ENCODE measurements at places on chromosomes 16 and 17. TPM values are rescaled to one million over a fixed set of nuclear protein-coding genes. Genes with fewer than 3 reads are reported as not detected.
A peak's percentile ranks its signal among the peaks of the same experiment; 100 is the strongest.

The CLEC18B gene
- total RNA-seq, result not detected

The KRTAP4-3 gene
- total RNA-seq, result not detected

The GSDMA gene
- total RNA-seq, result 0.34 TPM

The SDR42E2 gene
- total RNA-seq, result not detected

The TMIGD1 gene
- not detected for total RNA-seq

The ORC6 gene
- total RNA-seq, result 22.7 TPM

The CCL4L2 gene
- not detected for total RNA-seq

The GRIN2A gene
- not detected for total RNA-seq

- no peak for DNase-seq
These were observed 463.6 kb downstream of the MAF start for GRCh38 chr16:79136955-79137354.

GRCh38 chr16:87062569-87063442 is 254.4 kb downstream of the C16orf95 start:
- peak; percentile 38 for DNase-seq

GRCh38 chr17:45310380-45311324 is 6.2 kb downstream of the MAP3K14 start:
- DNase-seq, result no peak

DNA sequence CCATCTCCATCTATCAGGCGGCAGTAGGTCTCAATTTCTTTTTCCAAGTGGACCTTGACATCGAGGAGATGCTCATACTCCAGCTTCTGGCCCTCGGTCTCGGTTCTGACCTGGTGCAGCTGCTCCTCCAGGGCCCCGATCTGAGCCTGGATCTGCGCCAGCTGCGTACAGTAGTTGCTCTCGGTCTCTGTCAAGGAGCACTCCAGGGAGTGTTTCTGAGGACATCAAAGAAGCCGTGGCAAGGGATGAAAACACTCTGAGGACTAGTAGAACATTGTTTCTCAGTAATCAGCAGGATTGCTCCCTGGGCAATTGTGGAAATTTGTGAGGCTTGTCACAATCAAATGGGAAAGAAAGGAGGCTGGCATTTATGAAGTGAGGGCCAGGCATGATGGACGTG is 5.9 kb downstream of the KRT28 start:
- DNase-seq, result no peak

DNA sequence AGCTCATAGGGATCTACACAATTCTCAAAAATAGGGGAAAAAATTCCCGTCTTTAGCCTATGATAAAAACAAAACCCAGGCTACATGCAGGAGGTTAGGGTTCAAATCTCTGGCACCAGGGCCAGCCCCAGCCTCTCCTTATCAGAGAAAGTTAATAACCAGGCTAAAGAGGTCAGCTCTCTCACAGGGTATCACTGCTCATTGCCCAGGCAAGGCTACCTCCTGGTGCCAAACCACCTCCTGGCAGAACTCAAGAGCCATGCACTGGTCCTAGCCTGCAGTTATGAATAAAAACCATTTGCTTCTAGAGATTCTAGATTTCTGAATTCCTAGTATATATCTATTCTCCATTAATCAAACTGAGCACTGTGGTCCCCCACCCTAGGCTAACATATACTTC is 65.8 kb downstream of the CREBBP start:
- DNase-seq, result no peak

GRCh38 chr17:74052993-74053711 is 150.3 kb upstream of the RPL38 start:
- DNase-seq, result no peak

GRCh38 chr16:23502466-23502865 is 7.8 kb downstream of the GGA2 start:
- no peak for DNase-seq

DNA sequence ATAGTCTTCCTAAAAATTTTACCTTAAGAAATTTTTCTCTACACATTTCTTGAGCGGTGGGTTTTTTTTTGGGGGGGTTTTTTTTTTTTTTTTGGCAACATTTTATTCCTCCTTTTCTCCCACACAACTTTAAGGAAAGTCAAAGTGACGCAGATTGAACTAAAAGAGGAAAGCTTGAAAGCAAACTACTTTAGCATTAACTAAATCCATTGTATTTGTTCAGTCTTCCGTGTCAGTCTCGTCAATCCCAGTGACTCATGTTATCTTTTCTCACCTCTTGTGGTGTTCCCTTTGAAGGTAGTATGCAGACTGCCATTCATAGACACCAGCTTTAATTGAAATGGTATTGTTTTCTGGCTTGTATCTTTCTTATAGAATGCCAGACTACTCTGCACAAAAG is 39.3 kb downstream of the TADA2A start:
- DNase-seq, result no peak

GRCh38 chr17:58648236-58648635 is 43.6 kb downstream of the TEX14 start:
- no peak for DNase-seq

DNA sequence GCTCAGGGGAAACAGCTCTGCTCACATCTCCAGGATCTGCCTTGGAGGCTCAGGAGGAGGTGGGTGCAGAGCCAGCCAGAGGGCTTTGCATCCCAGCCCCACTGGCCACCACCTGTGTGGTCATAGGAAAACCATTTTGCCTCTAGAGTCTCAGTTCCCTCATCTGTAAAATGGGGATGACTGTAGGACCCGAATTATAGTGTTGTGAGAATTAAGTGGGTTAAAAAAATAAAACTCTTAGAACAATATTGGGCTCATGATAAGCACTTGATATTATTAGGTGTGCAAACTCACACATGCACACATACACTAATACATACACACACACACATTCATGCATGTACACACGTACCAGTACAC is 19.4 kb upstream of the JPH3 start:
- DNase-seq, result no peak

- no peak for DNase-seq
These were observed 32.3 kb downstream of the AXIN2 start for GRCh38 chr17:65529040-65529633.

- DNase-seq, result peak; percentile 81
These were observed 67.5 kb downstream of the SEC14L1 start for GRCh38 chr17:77208217-77208808.
